ENCODE measurements at places on chromosomes 6 and 20.
A peak's percentile ranks its signal among the peaks of the same experiment; 100 is the strongest.

DNA sequence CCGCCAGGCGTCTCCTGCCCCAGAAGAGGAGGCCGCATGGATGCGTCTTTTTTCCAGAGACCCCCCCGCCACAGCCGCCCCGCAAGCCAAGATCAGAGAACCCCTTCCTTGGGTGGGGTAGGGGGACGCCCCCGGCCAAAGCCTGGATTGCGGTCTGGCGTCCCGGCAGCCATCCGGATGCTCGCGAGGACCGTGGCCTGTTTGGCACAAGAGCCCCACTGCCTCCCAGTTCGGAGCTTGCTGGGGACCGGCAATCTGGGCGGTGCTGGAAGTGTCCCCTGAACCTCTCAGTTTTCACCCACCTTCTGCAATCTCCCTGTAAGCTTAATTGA, 924 bp downstream of the FAM162B start:
- DNase-seq: no peak

DNA sequence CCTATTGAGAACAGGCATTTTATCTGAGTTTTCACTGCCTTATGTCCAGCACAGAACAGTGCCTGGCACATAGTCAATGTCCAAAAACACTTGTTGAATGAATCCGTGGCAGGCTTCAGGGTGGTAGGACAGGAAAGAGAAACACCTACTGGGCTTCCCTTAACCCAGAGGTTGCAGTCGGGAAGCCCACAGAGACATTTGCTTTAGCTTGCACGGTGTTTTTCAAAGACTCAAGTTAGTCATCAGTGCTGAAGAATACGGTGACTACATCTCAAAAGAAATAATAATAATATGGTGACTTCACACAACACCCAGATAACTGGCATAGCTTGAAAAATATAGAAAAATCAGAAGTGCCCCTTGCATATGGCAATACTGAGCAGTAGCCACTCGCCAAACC, 160.4 kb downstream of the CD83 start:
- no peak for DNase-seq

- no peak for DNase-seq
Measured at GRCh38 chr6:15249371-15250019, 3.6 kb downstream of the JARID2 start.

GRCh38 chr20:36273414-36274180, 32.5 kb upstream of the DLGAP4 start:
- peak; percentile 78 for DNase-seq

DNA sequence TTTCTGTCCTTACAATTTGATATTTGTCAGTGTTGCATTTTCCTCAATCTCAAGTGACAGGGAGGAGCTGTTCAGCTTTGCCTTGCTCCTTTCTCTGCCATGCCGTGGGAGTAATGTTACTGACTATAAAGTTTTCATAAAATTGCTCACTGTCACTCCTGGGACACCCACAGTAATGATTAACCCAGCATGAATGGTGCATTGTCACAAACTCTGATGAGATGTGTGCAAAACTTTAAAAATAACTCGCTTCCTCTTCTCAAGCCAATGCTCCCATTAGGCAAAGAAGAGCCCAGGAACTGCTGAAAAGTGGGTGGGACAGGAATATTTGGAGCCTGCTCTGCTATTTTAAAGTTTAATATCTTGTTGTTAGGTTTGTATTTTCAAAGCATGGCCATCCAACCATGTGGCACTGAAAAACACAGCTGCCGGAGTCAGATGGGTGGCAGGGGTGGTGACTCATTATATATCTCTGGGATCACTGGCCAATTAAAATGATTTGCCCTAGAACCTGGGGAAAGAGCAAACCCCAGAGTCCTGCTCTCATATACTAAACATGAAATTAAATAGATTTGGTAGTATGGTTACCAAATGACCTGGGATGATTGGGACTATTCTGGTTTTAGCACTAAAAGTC, 260.1 kb downstream of the BTBD3 start:
- DNase-seq: peak; percentile 93

GRCh38 chr6:129382916-129383315, 327.1 kb downstream of the ARHGAP18 start:
- no peak for DNase-seq

GRCh38 chr6:38549795-38550194, 89.9 kb downstream of the BTBD9 start:
- DNase-seq: no peak

GRCh38 chr6:41683273-41683522, 44.9 kb downstream of the MDFI start:
- DNase-seq: no peak

DNA sequence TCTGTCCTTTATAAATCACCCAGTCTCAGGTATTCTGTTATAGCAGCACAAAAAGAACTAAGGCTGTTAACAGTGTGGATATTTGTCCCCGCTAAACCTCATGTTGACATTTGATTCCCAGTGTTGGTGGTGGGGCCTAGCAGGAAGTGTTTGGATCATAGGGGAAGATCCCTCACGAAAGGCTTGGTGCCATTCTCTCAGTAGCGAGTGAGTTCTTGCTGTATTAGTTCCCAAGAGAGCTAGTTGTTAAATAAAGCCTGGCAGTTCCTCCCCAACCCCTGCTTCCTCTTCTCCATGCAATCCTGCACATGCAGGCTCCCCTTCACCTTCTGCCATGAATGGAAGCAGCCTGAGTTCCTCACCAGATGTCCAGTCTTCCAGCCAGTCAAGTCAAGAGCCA, 29.8 kb upstream of the ERVFRD-1 start:
- DNase-seq: no peak

- DNase-seq: no peak
Measured at GRCh38 chr6:7419065-7419464, 29.5 kb downstream of the RIOK1 start.

DNA sequence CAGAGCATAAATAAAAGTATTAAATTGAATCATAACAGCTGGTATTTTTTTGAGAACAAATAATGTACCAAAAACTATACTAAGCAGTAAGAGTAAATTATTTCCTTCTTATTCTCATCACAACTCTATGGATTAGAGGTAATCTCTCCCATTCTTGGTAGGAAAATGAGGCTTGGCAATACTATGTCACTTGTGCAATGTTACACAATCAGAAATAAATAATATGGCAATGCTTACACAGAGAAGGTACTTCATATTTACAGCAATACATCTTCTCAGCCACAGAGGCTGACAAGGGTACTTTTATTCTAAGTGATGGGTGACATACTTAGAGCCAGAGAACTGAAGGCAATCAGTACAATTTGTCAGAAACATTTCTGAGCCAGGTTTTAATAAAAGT, 3.9 kb downstream of the DST start:
- DNase-seq: no peak

DNA sequence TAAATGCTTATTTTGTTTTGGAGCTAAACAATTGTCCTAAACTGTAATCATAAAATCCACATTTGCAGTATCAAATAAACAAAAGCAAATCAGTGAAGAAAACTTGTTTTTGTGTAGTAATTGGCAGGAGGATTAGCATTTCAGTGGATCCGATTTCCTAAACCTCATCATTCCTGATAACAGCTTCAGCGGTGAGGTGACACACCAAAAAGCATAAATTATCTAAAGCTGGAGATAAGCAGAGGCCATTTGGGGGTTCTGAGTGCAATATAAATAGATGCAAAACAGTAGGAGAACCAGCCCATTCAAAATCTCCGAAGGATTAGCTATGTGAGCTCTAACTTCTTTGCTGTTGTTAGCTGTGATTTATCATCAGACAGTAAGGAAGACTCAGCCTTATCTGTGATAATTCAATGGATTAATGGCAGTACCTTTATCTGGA, 235.8 kb downstream of the EPHA7 start:
- DNase-seq: no peak

DNA sequence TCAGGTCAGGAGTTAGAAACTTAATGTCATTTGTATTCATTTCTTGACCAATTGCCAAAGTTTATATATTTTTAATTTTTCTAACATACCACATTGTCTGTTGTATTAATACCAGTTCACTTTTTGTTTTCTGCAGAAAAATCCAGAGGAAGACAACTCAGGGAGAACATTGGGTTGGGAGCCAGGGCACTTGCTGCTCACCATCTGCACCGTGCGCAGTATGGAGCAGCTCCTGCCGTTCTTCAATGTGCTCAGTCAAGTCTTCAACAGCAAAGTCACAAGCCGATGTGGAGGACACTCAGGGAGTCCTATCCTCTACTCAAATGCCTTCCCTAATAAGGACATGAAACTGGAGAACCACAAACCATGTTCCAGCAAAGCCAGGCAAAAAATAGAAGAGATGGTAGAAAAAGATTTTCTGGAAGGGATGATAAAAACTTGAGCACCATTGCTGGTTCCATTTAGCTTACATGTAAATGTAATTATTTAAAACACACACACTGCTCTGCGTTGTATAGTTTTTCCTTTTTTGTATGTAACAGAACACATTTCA, 25.3 kb downstream of the PGM3 start:
- DNase-seq: no peak

DNA sequence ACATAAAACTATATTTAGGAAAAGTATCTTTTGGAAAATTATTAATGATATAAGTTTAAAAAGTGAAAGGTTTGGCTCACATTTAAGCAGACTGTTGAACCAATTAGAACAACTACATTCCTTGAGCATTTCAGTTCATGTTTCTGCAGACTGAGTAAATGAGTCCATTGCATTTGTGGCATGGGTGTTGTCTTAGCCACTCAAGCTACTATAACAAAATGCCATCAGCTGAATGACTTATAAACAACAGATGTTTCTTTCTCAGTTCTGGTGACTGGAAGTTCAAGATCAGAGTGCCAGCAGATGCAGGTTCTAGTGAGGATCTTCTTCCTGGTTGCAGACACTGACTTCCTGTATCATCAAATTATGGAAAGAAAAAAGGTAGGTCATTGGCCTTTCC, 67.1 kb upstream of the SLC2A12 start:
- DNase-seq: no peak

GRCh38 chr6:106147476-106147875, 61.3 kb downstream of the PRDM1 start:
- DNase-seq: no peak

GRCh38 chr6:13733178-13733887, 21.7 kb upstream of the RANBP9 start:
- DNase-seq: peak; percentile 38

DNA sequence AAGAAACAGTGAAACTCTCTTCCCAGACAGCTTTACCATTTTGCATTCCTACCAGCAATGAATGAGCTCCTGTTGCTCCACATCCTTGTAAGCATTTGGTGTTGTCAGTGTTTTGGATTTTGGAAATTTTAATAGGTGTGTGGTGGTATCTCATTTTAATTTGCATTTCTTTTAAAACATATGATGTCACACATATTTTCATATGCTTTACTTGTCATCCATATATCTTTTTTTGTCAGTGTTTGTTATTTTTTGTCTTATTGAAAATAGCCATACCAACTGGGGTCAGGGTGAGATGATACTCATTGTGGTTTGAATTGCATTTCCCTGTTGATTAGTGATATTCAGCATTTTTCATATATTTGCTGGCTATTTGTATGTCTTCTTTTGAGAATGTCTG, 119.5 kb upstream of the FOXA2 start:
- no peak for DNase-seq

- no peak for DNase-seq
Measured at GRCh38 chr6:67736161-67736560, 898.9 kb upstream of the ADGRB3 start.

GRCh38 chr6:78517399-78517798, 350.0 kb upstream of the IRAK1BP1 start:
- no peak for DNase-seq

- DNase-seq: no peak
Measured at GRCh38 chr6:3737149-3737830, 14.2 kb downstream of the PXDC1 start.

DNA sequence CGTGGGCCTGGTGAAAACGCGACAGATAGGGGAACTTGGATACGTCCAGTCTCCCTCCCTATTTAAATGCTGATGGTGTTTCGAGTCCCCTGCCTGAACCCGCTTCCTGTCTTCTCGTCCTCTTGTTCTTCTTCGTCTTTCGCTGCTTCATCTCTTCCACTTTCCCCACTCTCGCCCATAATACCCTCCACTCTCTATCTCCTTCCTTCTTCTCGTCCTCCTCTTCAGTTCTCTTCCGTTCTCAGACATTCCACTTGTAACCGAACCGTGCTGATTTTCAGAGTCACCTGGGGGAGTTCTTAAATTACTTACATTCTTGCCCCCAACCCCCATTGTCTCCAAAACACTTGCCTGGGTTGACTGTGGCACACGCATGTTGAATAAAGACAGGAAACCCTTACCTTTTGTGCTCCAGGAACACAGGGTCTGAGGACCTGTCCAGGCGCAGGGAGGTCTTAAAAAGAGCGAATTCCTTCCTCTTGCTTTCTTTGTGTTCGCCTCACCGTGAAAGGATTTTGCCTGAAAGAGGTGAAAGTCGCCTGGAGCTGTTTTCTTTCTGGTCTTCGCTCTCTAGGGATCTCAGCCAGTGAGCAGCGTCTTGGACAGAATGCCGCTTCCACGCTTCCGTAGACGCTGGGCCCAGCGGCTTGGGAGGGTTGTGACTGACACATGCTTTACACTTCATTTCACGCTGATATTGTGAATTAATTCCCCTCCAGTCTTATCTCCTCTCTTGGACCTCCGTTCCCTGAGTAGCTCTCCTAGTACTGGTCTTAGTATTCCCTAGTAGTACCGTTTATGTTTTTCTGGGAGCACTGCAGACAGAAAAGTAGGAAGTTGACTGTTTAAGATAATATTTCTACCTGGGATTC, 184.0 kb downstream of the GPX5 start:
- DNase-seq: no peak

GRCh38 chr6:74671558-74672025, 534.3 kb downstream of the COL12A1 start:
- DNase-seq: no peak

- DNase-seq: no peak
Measured at GRCh38 chr6:118908441-118908840, 14.5 kb downstream of the ASF1A start.

- DNase-seq: no peak
Measured at GRCh38 chr6:42009844-42010184, 40.5 kb upstream of the TAF8 start.

GRCh38 chr6:79780881-79781280, 149.8 kb downstream of the SH3BGRL2 start:
- no peak for DNase-seq

- DNase-seq: no peak
Measured at GRCh38 chr6:166532302-166532701, 54.2 kb downstream of the RAMACL start.

- DNase-seq: no peak
Measured at GRCh38 chr20:21053002-21053762, 53.0 kb downstream of the LINC00237 start.

- no peak for DNase-seq
Measured at GRCh38 chr6:4653141-4653540, 123.1 kb upstream of the CDYL start.

GRCh38 chr6:84417260-84417659, 189.8 kb upstream of the CEP162 start:
- DNase-seq: no peak

GRCh38 chr20:4853757-4854560, 132.2 kb downstream of the PRND start:
- DNase-seq: no peak

GRCh38 chr6:159594750-159595117, 98.3 kb downstream of the SOD2 start:
- DNase-seq: no peak

- DNase-seq: no peak
Measured at GRCh38 chr6:133827766-133828165, 61.1 kb upstream of the TCF21 start.

- no peak for DNase-seq
Measured at GRCh38 chr6:4274382-4275082, 139.2 kb upstream of the ECI2 start.

Data from HT-29 (cell line).